ENCODE measurements at places on chromosomes 3 and 15.

- DNase-seq, result peak; percentile 4
Measured at GRCh38 chr3:56869157-56869889, 67.6 kb upstream of the ARHGEF3 start.

DNA sequence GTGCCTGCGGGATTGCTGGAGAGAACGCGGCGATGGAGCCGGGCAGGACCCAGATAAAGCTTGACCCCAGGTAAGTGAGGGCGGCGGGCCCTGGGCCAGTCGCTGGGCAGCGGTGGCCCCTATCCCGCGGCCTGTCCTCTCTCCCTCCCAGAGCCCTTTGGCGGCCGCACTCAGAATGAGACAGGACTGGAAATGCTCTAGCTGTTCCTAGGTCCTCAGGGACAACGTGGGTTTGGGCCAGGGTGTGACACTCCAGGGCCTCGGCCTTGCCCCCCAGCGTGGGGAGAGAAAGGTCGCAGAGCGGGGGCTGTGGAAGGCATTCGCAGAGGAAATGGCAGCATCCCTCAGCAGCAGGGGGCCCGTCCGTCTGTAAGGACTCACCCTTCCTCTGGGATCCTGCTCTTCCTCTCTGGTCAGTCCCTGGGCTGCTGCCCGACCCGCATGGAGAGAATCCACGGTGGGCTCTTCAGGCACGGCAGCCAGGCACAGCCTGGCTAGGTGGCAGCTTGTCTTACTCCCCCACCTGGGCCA lies 412 bp downstream of the SLC51A start:
- DNase-seq, result no peak

- DNase-seq, result peak; percentile 10
Measured at GRCh38 chr3:194203482-194204041, 67.6 kb downstream of the HES1 start.

DNA sequence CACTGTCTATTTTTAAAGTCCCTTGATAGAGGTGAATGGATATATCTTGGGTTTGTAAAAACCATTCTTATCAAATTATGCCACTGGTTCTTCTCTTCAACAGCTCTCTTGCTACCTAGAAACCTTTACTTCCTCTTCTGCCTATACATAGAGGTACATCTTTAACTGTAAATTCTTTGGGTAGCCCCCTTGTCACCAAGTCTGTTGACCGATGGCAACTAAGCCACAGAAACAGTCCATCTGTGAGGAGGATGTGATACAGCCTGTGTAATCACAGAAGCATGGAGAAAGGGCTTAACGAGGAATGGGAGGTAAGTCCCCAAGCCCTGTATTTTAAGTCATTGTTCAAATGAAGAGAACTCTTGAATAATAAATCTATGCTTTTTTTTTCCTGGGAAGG lies 246.5 kb upstream of the MDFIC2 start:
- DNase-seq, result no peak

- DNase-seq, result no peak
Measured at GRCh38 chr3:99084826-99085225, 183.3 kb upstream of the DCBLD2 start.

DNA sequence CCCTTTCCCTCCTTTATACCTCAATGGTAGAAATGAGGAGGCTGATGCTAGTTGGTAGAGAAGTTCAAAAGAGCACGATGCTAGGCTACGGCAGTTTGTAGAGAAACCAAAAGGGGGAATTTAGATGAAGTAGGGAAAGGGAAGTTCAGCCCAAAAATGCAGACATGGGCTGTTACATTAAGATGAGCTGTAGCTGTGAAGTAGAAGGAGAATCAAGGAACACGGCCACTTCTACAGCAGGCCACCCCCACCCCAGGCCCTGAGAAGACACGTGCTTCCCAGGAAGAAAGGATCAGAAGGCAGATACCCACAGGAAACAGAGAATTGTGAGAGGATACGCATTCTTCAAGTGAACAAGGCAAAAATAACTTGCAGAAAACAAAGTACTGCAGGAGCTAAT lies 2.1 kb upstream of the PARP14 start:
- no peak for DNase-seq

All from stimulated activated naive CD8-positive, alpha-beta T cell treated with anti-CD3 and anti-CD28 coated beads, Interleukin-15, Interleukin-2, amounts not matched to agents 100 U/mL and 50 U/mL, for 24 hours (primary cell).